ENCODE measurements at places on chromosomes 4 and X.

GRCh38 chrX:131235768-131236545, 53.1 kb downstream of the IGSF1 start:
- no peak for DNase-seq

DNA sequence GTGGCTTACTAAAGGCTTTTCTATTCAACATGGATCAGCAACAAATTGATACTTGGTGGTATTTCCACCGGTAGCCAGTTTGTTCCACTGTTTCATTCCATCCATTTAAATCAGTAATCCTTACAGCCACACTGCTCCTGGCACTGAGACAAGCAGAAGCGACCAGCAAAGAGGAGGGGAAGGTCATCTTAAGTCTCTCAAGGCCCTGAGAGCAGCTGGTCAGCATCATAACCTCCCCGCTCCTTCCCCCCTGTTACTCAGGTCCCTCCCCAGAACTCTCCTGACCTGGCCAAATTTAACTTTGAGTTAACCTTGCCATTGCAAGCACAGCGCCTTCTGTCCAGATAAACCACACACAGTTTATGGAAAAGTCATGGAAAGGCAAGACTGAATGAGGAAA, 331.3 kb upstream of the KLF3 start:
- DNase-seq: no peak

DNA sequence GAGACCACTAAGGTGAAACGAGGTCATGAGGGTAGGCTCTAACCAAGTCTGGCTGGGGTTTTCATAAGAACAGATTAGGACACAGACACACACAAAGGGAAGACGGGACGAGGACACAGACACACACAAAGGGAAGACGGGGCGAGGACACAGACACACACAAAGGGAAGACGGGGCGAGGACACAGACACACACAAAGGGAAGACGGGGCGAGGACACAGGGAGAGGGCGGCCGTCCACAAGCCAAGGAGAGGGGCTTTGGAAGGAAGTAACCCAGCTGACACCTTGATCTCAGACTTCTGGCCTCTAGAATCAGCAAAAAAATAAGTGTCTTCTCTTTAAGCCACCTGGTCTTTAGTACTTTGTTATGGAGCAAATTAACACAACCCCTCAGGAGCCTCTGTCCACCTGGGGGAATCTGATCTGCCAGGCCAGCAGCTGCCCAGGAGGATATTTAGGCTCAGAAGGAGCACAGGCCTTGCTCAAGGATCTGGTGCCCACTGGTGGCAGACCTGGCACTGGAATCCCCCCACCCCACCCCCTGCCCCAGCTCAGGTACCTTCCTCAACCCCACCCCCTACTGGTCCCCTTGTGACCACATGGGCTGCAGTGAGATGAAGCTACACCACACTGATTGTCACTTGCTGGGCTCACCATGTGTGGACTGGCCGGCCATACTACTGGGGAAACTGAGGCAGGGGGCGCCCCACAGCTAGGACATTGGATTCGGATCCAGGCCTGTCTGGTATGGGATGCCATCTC, 2.8 kb downstream of the ABLIM2 start:
- no peak for DNase-seq

DNA sequence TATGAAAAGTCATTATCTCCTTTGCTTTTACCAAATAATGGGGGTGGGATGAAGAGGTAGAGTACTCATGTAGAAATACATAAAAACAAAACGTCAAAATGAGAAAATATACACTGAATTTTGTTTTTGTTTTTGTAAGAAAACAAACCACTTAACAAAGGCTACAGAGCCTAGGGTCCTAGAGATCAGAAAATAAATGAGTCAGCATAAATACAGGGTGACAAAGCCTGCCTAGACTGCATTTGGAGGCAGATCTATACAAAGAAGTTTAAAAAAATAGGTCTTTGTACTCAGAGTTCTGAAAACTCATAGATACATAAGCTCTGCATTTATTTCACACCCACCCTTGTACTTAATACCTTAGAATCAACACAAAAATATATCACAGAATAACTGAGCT, 52.4 kb downstream of the MTMR8 start:
- no peak for DNase-seq

- no peak for DNase-seq
Measured at GRCh38 chr4:75338352-75338880, 175.8 kb downstream of the RCHY1 start.

- no peak for DNase-seq
Measured at GRCh38 chr4:80073473-80074008, 512 bp upstream of the ANTXR2 start.

DNA sequence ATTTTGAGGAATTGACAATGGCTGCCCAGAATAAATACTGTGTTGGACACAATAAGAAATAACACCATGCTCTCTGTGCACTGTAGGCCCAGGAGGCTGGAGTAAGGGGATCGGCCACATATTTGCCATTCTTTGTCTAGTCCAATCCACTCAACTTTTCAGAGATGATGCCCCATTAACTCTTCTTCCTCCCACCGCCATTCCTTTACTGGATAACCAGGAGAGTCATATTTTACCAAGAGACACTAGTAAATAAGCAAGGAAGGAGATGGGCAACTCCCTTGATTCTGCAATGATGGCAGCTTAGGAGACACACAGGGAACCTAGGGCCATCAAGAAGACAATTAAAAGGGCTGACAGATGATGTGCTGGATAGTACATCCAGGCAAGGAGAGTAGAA, 87.9 kb upstream of the GPC3 start:
- DNase-seq: no peak

GRCh38 chr4:138891631-138892031, 124.0 kb upstream of the NOCT start:
- no peak for DNase-seq

- DNase-seq: no peak
Measured at GRCh38 chr4:73576381-73576780, 43.9 kb downstream of the RASSF6 start.

DNA sequence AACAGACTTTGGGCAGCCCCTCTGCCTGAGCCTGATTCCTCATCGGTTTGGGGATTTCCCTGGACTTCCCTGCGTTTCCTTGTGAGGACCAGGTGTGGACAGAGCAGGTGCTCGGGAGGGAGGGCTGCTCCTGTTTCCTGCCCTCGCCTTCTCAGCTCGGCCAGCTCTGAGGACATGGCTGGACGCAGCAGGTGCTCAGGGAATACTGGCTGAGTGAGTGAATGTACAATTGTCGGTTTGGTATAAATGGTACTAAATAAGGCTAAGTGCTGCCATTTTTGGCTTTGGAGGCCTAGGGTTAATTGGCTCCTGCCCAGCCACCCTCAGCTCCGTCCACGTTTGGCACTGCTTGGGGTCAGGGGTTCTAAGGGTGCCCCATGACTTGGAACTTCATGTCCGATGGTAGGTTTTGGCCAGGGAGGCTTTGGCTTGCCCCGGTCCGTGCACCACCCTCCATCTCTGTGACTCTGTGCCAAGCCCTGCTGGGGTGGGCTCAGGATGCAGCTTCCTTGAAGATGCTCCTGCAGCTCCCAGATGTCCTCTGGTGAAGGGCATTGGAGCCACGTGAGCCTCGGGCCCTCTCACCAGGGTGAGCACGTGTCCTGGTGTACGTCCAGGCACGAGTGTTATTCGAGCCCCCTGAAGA, 45.0 kb upstream of the NKX1-1 start:
- DNase-seq: no peak

- DNase-seq: no peak
Measured at GRCh38 chrX:71111141-71111843, at the start of gene IL2RG. IL2RG (minus strand) TSS chrX:71111577; CDS start chrX:71111539, 38 bp downstream.

GRCh38 chr4:145130130-145130529, 32.0 kb downstream of the ABCE1 start:
- no peak for DNase-seq

DNA sequence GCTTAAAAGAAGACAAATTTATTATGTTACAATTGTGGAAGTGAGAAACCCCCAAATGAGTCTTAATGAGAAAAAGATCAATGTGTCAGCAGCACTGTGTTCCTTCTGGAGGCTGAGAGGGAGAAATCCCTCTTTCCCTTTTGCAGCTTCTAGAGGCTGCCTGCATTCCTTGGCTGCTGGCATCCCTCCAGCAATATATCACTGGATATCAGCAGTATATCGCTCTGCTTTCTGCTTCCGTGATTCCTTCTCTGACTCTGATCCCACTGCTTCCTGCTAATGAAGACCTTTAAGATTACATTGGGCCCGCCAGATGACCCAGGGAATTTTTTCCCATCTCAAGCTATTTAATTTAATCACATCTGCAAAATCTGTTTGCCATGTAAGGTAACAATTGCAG, 1008.0 kb downstream of the RAPGEF2 start:
- DNase-seq: no peak

GRCh38 chr4:123284168-123284567, 112.4 kb upstream of the SPRY1 start:
- DNase-seq: no peak

- DNase-seq: no peak
Measured at GRCh38 chr4:151355155-151355554, 29.8 kb upstream of the SH3D19 start.

GRCh38 chrX:25207803-25208475, 192.2 kb upstream of the ARX start:
- no peak for DNase-seq

GRCh38 chrX:18886005-18886343, 97.9 kb downstream of the PHKA2 start:
- no peak for DNase-seq

DNA sequence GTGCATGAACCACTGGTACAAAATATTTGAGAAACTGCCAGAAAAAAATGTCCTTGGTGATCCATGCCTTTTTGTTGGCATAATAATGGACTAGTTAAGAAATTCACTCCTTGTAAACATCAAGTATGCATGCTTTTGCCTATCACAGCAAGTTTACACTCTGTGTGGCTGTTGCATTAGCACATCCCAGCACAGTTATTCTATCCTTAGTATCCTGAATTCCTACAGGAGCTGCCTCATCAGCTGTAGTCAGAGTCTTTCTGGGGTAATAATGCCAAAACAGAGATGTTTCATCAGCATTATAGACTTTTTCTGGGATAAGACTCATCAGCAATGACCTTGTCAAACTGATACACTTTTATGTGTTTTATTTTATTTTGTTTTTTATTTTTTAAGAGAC, 82.8 kb downstream of the CHIC2 start:
- DNase-seq: no peak

- no peak for DNase-seq
Measured at GRCh38 chr4:16573739-16574138, 324.7 kb downstream of the LDB2 start.

- DNase-seq: no peak
Measured at GRCh38 chr4:181507180-181507835, 735.9 kb upstream of the TENM3 start.

DNA sequence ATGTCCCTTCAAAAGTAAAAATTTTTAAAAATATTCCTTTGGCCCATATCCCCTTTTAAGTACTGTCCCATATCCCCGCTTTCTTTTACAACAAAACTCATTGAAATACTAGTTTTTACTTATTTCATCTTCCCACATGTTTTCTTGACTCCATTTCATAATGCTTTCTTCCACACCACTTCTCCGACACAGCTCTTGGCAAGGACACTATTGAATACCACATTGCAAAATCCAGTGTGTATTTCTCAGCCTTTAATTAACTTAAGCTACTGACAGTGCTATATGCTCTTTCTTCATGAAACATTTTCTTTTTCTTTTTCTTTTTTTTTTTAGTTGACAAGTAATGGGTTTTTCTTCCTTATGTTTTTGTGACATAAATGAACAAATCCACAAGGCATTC, 28.8 kb downstream of the PRDM8 start:
- no peak for DNase-seq

DNA sequence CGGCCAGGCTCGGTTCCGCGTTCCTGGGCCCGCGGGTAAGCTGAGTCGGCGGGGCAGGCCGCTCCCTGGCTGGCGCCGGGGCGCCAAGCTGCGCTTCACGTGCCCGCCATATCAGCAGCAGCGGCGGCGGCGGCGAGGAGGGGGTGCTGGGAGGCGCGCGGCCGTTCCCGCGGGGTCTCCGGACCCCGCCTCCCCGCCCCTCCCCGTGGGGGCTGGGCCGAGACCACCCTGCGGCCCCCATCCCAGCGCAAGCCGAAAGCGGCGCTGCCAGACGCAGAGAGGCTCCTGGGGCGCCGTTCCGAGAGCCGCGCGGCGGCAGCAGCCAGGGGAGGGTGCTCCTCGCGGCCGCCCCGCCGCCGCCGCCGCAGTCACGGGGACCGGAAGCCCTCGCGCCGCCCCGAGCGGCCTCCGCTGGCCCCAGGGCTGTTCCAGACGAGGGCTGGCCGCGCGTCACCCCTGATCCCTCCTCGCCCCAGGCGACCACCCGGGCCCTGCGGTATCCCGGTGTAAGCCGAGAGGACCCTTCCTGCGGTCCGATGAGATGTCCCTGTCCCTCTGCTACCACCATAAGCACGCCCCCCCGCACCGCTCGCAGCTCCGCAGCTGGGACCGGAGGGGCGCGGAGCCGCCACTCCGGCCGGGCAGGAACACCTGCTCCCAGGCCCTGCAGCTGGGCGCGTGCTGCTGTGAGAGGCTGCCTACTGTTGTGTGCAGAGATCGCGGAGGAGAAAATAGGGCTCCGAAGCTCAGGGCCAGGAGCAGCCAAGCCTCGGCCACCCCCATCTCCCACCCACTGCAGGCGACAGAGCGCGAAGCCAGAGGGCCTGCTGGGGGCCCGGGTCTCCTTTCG, 7.5 kb upstream of the BCOR start:
- DNase-seq: no peak

- DNase-seq: no peak
Measured at GRCh38 chrX:120304256-120304655, 7.0 kb downstream of the TMEM255A start.

GRCh38 chrX:127207326-127207725, 387.8 kb downstream of the PRR32 start:
- no peak for DNase-seq

DNA sequence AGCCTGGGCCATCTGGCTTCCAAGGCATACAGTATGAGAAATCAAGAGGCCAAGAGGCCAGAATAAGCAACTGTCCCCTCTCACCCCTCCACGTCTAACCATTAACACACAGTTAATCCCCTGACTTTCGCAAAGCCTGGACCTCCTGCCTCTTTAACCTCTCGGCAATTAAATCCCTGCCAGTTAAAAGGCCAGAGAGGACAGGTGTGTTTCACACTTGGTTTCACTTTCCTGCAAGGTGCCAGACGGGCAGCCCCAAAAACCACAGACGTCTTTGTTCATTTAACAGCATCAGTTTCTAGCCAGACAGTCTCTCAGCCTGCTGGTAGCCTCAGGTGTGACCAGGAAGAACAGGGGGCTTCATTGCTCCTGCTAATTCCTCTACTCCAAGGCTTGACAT, 91.1 kb upstream of the KIT start:
- no peak for DNase-seq

DNA sequence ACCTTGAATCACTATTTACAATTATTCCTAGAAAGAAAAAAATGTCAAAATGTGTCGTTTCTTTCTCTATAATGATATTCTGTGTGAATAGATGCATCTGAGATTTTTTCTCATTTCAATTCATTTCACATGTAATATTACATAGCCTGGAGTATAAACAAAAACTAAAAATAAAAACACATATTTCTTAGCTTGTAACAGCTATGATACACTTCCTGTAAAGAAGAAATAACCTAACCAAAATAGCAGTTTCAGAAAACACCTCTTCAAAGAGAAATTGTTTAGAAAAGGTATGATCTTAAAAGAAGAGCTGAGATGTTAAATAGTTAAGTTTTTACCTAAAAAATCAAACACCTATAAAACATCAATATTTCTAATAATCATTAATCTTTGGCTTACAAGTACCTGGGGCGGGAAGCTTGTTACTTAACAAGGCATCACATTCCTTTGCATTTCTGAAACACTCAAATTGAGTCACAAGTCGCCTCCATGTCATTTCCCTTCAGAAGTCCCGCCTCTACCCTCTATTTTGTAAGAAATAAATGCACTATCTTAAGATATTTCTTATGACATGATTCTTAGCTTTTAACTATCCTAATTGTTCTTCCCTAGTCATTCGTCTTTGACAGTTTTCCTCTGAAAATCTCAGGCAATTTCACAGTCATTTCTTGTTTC, 76.5 kb downstream of the PCDH18 start:
- no peak for DNase-seq

- no peak for DNase-seq
Measured at GRCh38 chr4:176309772-176310171, 10.0 kb upstream of the SPCS3 start.
